Left lung (tissue), 14 donors: ENCODE measurements at places on chromosomes 1 and 21.

DNA sequence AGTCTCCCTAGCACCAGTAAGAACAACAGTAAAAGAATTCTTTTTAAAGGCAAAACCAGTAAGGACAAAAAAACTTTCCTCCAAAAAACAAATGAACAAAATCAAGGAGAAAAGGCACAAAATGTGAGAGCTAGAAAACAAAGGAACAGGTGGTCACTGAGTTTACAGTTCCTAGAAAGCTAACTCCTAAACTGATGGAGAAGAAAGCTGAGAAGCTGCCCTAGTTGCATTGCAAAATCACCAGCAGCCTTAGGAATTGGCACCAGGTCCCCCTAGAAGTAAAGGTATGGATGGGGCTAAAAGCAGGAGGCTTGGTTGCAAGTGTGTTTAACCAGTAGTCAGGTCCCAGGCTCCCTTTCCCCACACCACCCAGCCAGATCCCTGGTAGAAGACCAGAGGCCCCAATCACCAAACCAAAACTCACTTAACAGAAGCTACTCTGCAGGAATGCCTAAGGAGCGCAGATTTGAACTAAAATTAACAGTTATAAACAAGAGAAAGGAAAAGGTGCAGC, 47.6 kb downstream of the RAB3GAP2 start:
- no peaks in the 10 kb centered on the region for H3K4me1 ChIP-seq
- H3K27me3 ChIP-seq: no peaks in the 10 kb centered on the region
- no peak for DNase-seq
- peaks cover 7% of the 10 kb centered on the region for H3K36me3 ChIP-seq
- no peak overlapping the region for H3K4me3 ChIP-seq
- H3K27ac ChIP-seq: no peak overlapping the region

DNA sequence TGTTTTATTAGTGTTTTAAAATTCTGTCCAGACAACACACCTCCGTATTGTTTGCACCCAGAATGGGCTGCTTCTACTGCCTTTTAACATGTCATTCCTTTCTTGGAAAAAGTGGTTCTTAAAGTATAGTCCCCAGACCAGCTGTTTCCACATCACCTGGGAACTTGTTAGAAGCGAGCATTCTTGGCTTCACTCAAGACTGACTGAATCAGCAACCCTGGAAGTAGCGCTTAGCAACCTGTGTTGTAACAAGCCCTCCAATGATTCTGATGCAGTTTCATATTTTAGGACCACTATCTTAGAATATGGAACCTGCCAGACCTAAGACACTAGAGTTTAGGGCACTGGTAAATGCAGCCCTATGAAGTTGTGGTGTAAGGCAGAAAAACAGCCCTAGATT, 6.0 kb upstream of the PPIE start:
- H3K27ac ChIP-seq: no peak overlapping the region
- no peak for DNase-seq
- no peaks in the 10 kb centered on the region for H3K36me3 ChIP-seq

DNA sequence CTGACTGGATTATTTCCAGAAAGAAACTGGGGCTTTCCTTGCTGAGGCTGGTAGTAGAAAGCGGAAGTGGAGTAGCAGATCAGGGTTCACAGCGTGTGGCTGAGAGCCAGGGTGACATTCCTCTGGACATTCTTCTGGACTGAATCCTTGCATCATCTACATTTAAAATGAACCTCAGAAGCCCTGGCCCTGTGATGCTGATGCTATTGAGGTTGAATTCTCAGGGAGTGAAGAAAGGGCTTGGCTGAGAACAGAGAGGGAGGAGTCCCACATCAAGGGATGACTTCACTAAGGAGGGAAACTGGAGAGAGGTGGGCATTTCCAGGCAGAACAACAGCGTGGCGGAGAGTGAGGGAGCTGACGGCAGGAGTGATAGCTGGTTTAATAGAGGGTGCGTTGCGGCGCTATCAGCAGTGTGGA, 102.3 kb upstream of the LMO4 start:
- no peaks in the 10 kb centered on the region for H3K36me3 ChIP-seq
- H3K4me1 ChIP-seq: no peaks in the 10 kb centered on the region
- no peak overlapping the region for H3K4me3 ChIP-seq
- H3K27ac ChIP-seq: peak overlapping the region; percentile 53
- DNase-seq: no peak

- no peaks in the 10 kb centered on the region for H3K27me3 ChIP-seq
- DNase-seq: no peak
- H3K27ac ChIP-seq: no peak overlapping the region
- peaks cover 67% of the 10 kb centered on the region for H3K4me1 ChIP-seq
Measured at GRCh38 chr1:42692461-42692860, 10.2 kb downstream of the YBX1 start.

- DNase-seq: no peak
- H3K4me1 ChIP-seq: no peaks in the 10 kb centered on the region
- no peaks in the 10 kb centered on the region for H3K27me3 ChIP-seq
Measured at GRCh38 chr1:1216770-1217620, 3.0 kb upstream of the TNFRSF4 start.

- no peaks in the 10 kb centered on the region for H3K36me3 ChIP-seq
- peaks cover 40% of the 10 kb centered on the region for H3K27me3 ChIP-seq
- no peak overlapping the region for H3K27ac ChIP-seq
- H3K4me1 ChIP-seq: no peaks in the 10 kb centered on the region
- DNase-seq: peak; percentile 68
Measured at GRCh38 chr1:34742667-34743270, 12.1 kb upstream of the GJB5 start.

DNA sequence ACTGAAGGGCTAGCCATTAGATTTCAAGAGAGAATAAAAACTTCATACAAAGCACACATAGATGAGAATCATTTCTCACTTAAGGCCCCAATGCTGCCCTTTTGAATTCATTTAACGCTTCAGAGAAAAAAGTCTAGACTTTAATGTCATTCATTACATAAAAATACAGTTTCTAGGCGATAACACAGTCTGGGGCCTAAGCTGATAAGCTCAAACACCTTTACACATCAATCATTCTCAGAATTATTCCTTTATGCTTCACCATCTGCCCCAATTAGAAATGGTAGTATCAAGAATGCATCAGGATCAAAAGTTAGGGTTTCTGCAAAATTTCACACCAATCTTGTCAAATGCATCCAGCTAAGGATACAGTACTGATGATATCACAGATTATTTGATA, 100.1 kb upstream of the HP1BP3 start:
- H3K4me1 ChIP-seq: no peaks in the 10 kb centered on the region
- H3K27ac ChIP-seq: no peak overlapping the region
- H3K27me3 ChIP-seq: no peaks in the 10 kb centered on the region
- DNase-seq: no peak

DNA sequence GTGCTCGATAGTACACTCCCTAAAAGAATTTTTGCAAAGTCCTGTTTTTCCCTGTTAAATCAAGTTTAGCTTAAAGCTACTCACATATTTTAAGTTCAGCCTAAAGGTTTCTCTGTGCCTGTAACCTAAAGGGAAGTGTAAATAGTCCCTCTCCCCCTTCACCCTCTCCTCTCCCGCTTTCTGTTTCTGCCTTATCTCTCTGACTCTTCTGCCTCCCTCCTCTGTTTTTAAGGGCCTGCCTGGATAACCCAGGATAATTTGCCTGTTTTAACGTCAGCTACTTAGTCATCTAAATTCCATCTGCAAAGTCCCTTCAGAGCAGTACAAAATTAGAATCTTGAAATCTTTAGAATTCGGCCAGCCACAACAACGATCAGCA, 92.6 kb downstream of the NID1 start:
- DNase-seq: no peak
- peaks cover 27% of the 10 kb centered on the region for H3K4me1 ChIP-seq
- peaks cover 3% of the 10 kb centered on the region for H3K36me3 ChIP-seq
- H3K27me3 ChIP-seq: no peaks in the 10 kb centered on the region

DNA sequence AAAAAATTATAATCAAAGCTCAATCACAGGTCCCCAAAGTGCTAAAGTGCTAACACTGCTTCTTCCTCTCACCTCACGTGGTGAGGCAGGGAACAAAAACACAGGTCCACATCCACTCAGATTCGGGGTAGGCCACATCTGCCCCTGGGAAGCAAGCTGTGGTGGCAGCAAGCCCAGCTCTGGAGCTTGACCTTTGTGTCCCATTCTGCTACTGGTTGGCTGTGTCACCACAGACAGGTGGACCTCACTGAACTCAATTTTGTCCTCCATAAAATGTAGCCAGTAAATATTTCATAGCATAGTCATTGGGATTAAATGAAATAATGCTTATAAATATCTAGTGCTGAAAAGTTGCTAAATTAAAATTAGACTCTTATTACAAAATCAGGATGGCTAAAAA, 8.5 kb downstream of the AZIN2 start:
- no peaks in the 10 kb centered on the region for H3K36me3 ChIP-seq
- H3K4me3 ChIP-seq: no peak overlapping the region
- no peak for DNase-seq

- no peak for DNase-seq
- no peak overlapping the region for H3K27ac ChIP-seq
- no peaks in the 10 kb centered on the region for H3K4me1 ChIP-seq
- no peaks in the 10 kb centered on the region for H3K27me3 ChIP-seq
Measured at GRCh38 chr1:100927276-100927675, 31.4 kb downstream of the SLC30A7 start.

DNA sequence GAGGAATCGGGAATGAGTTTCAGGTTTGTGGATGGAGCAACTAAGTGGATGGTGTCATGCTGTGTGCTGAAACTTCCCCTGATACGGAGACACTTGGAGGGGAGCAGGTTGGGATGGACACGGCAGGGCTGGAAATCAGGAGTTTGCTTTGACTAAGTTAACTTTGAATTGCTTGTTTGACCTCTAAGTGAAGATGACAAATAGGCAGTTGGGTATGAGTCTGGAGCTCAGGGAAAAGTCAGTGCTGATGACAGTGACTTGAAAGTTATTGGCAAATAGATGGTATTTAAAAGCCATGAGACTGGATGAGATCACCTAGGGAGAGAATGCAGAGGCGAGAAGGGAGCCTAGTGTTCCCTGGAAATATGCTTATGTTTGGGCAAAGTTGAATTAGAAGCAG, 12.8 kb upstream of the ZSCAN20 start:
- H3K27me3 ChIP-seq: no peaks in the 10 kb centered on the region
- peaks cover 26% of the 10 kb centered on the region for H3K4me1 ChIP-seq
- H3K27ac ChIP-seq: no peak overlapping the region

DNA sequence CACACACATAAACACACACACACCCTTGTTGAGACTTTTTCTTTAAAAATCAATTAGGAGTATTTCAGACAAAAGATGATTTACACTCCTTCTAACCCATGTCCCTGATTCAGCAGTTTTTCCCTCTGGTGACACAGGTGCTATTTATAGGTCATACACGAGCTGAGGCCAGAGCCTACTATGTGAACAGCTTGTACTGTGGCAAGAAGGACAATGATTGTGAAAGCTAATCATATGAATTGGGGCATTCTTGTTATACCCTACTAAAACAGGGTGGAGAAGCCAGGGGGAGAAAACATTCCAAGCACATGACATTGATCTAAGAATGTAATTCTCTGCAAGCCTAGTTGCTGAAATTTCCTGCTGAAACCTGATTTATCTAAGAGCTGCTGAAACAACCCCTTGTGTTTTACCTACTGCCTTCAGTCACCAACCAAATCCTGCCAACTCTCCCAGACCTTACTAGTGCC, 60.3 kb downstream of the XCL1 start:
- DNase-seq: no peak
- peaks cover 7% of the 10 kb centered on the region for H3K4me1 ChIP-seq
- no peaks in the 10 kb centered on the region for H3K27me3 ChIP-seq
- peak overlapping the region; percentile 41 for H3K27ac ChIP-seq
- no peaks in the 10 kb centered on the region for H3K36me3 ChIP-seq

DNA sequence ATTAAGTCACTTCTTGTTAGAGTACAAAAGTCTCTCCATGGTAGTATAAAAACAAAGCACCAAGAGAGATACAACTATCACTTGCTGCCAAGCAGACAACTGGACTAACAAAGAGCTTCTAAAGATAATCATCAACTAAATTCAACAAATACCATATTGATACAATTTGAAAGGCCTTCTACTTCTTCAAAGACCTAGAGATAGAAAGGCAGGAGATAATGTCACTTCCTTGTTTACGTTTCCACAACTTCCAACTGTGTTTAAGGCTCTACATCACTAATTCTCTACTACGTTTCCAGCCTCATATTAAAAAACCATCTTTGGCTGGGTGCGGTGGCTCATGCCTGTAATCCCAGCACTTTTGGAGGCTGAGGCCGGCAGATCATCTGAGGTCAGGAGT, 104.5 kb downstream of the ASH1L start:
- H3K36me3 ChIP-seq: peaks cover 48% of the 10 kb centered on the region
- H3K27me3 ChIP-seq: no peaks in the 10 kb centered on the region
- no peak overlapping the region for H3K27ac ChIP-seq
- no peak overlapping the region for H3K4me3 ChIP-seq
- peaks cover 8% of the 10 kb centered on the region for H3K4me1 ChIP-seq

DNA sequence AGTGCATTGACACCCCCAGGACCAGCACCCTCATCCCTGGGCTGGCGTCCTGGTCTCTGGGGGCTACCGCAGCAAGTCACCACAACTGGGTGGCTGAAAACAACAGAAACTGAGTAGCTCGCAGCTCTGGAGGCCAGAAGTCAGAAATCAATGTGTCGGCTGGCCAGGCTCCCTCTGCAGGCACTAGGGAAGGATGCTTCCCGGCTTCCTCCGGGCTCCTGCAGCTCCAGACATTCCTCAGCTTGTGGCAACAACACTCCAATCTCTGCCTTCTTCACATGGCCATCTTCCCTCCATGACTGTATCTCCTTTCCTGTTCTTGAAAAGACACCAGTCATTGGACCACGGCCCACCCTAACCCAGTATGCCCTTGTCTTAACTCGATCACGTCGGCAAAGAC, 224.2 kb downstream of the NPHP4 start:
- H3K27ac ChIP-seq: no peak overlapping the region
- H3K4me1 ChIP-seq: no peaks in the 10 kb centered on the region
- no peaks in the 10 kb centered on the region for H3K36me3 ChIP-seq
- H3K4me3 ChIP-seq: no peak overlapping the region
- no peaks in the 10 kb centered on the region for H3K27me3 ChIP-seq
- no peak for DNase-seq

DNA sequence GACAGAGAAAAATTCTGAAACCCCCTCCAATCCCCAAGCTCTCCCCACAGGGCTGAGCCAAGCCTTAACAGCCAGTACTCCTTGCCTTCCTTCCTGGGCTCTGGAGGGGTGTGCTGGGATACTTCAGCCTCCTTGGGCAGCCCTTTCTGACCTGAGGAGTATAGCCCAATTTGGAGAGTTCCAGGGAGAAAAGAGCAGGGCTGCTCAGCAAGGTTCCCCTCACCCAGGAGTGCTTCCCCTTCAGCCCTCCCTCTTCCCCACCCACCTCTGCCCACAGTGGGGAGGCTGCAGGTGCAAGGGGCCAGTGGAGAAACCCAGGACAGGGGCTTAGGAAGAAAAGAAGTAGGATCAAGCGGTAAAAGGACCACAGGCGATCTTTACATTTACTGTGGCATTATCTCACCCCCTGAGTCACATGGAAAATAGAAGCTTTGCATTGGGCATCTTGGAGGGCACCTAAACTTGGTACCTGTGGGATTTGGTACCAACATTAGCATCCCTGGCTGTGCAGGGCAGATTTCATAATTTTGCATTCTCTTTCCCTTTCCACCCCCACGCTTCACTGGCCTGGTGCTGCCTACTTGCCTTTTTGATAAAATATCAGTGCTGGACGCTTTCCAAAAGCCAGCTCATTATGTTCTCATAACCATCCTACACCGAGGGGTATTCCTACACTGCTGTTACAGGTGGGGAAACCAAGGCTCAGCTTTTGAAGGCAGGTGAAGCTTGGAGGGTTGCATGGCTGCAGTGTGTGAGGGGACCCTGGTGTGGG, 2.8 kb upstream of the ADORA1 start:
- no peaks in the 10 kb centered on the region for H3K27me3 ChIP-seq
- no peak overlapping the region for H3K27ac ChIP-seq
- no peaks in the 10 kb centered on the region for H3K36me3 ChIP-seq
- peaks cover 35% of the 10 kb centered on the region for H3K4me1 ChIP-seq
